Activated B cell treated with CpG ODN at 0.5 μM for 24 hours (primary cell): ENCODE measurements at places on chromosomes 6 and 20. TPM values are rescaled to one million over a fixed set of nuclear protein-coding genes. Genes with fewer than 3 reads are reported as not detected.

DNA sequence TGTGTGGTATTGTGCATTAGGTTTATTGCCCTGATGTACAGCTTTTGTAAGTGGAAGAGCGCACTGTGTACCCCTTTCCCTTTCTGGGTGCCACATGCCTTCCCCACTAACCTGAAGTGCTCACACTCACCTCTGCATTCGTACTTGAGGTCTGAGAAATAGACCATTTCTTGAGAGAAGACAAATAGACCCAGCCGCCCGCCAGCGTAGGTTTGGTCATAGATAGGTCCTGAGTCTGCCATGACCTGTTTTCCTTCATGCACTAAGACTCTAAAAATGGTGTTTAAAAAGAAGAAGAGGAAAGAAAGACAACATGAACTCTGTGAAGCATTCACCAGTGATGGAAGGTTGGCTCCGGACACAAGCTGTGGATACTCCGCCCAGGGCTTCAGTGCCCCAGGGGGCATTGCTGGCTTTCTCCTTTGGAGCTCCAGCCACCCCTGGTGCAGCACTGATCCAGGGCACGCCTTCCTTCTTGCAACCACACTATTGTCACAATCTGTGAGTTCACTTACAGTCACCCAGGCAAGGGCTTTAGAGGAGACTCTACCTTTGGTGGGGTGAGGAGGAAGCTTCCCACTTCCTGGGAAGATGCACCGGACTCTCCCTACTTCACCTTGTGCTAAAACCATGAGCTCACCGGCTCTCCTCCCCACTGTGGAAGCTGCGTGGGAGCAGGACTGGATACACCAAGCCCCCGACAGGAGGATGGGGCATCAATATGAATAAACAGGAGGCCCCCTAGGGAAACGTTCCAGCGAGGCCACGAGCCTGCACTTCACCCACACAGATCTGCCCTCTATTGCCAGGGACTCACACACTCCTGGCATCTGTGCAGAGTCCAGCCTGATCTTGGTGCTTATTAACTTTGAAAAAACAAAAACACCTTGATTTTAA, 33.3 kb downstream of the THBS2 start:
- no peak for DNase-seq

DNA sequence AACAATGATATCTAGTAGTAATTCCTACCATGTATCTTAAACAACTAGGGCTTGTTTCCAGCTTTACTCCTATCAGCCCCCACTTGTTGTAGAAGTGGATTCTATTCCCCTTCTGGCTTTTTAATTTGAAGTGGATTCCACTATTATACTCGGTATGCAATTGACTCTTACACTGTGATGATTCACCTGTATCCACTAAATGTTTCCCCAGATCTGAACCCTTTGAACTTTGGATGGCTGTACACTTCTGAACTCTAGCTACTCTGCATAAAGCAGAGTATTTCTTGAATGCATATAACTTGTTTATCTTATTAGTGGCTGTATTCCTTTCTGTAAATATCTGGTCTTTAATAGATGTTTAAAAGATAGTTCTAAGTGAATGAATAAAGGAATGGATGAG, 538.4 kb upstream of the NRSN1 start:
- no peak for DNase-seq

GRCh38 chr6:129860908-129861665, at the start of gene TMEM244:
Gene TMEM244 (minus strand): TSS chr6:129861315. CDS start chr6:129861188, 127 bp downstream.
- no peak for DNase-seq

DNA sequence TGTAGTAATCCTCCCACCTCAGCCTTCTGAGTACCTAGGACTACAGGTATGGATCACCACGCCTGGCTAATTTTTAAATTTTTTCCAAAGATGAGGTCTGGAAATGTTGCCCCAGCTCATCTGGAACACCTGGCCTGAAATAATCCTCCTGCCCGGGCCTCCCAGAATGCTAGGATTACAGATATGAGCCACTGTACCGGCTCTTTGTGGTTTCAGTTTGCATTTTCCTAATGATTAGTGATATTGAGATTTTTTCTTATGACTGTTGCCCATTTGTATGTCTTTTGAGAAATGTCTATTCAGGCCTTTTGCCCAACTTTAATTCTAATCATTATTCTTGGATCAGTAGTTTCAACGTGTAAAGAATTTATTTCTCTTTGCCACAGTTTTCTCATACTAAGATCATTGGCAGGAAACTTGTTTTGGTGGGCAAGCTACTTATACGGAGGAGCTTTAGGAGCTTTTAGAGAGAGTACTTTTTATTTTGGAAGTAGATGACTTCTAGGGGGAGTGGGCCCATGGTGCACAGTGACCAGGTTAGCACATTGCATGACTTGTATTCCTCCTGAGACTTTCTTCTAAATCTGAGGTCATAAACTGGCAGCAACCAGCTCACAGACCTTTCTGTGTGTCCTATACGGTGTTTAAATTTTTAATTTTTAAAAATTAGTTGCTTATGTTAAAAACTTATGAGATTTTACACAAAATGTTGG, 62.3 kb downstream of the STK4 start:
- no peak for DNase-seq

DNA sequence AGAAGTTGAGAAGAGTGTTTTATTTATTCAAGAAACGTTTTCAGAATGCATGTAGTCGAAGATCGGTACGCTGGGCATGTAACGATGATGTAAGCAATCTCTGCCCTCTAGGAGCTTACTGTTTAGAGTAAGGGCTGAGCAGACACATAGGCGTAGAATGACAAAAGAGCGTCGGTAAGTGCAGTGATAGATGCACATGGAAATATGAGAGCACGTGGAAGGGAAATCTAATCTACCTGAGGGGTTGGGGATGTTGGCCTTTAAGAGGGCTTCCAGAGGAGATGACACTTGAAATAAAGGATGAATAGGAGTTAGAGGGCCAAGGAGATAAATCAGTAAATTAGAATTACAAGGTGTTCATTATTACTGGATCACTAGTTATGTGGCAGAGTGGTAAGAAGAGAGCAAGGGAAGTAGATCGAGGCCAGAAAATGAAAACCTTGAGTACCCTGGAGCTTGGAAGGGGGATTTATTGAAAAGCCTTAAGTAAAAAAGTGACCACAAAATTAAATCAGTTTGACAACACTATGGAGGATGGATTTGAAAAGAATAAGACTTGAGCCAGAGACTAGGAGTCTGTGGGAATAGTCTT, 782 bp downstream of the TRMT11 start:
- no peak for DNase-seq

DNA sequence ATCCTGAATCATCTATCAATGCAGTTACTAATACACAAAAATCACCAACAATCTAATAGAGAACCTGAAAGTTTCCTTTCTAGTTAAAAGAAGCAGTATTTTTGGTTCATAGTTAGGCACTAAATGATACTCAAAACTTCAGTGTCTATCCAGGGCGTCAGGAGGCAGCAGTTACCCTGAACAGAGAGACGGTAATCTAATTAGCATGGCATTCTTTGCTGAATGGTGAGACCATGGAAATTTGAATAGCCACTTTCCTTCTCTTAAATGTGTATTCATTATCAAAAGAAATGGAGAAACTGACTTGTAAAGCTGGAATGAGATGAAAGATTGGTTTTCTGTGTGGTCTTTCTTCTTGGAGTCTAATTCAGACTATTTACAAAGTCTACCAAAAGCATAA, 146.6 kb upstream of the BMP5 start:
- DNase-seq = no peak

DNA sequence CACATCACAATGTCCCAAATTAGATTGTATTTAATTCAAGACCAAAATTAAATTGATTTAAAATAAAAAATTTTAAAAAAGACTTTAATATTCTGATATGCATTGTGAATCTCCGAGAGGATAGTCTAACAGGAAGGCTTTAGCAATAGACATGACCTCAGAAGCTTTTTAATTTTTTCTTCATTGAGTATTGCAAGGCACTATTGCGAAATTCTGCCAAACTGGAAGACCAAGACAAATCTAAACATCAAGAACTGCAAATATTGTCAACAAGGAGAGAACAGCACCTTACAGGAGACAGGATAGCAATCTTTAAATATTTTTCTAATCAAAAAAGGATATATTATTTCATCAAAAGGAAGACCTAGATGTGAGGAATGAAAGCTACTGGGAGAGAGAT, 56.9 kb downstream of the BMP5 start:
- no peak for DNase-seq

- DNase-seq = no peak
Observed at GRCh38 chr6:112464901-112465665, 118.0 kb downstream of the RFPL4B start.

DNA sequence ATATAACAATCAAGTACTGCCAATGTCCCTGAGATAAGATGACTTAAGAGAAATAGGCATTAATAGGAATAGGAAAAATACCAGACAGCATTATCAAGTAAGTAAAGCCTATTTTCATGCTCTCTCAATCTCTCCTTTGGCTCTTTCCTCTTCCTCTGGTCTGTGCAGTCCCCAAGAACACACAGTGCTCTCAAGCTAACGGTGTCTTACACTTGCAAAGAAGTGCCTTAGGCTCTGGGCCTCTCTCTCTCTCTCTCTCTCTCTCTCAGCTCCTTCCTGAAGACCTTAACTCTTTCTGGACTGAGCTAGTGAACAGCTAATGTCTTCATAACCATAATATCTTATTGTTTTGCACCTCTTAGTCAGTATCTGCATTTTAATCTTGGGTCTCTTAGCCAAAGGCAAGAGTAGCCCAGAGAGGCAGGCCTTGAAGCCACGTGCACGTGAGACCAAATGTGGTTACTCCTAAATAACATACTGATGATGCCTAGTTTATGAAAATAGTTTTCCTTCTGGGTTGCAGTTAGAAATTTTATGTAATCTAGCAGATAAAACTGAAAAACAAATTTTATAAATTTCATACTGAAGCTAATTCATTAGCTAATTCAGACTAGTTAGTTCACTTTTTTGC, 70.8 kb downstream of the TPD52L1 start:
- DNase-seq = no peak

DNA sequence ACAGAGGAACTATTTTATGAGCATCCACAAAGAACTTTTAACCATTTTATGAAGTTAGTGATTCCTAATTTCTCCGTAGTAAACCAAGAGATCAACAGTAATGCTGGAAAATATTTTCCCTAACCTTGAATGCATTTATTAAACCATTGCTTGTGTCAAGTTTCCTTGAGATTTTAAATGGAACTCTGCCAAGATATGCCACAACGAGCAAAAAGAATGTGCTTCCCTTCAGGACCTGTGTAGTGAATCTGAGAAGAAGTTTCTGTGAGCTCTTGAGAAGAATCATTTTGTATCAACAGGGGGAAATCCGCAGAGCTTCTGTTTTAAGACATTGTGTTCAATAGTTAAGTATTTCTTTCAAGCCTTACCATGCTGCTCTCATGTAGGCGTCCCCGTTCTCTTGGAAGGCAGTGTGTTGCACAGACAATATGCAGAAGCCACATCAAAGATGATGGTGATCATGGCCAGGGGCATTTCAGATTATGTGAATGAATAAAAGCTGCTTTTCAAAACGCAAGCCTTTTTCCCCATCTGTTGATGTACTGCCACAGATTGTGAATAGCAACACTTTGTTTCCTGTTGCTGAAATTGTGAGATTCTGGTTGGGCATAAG, 439.8 kb downstream of the BMP2 start:
- DNase-seq = no peak

DNA sequence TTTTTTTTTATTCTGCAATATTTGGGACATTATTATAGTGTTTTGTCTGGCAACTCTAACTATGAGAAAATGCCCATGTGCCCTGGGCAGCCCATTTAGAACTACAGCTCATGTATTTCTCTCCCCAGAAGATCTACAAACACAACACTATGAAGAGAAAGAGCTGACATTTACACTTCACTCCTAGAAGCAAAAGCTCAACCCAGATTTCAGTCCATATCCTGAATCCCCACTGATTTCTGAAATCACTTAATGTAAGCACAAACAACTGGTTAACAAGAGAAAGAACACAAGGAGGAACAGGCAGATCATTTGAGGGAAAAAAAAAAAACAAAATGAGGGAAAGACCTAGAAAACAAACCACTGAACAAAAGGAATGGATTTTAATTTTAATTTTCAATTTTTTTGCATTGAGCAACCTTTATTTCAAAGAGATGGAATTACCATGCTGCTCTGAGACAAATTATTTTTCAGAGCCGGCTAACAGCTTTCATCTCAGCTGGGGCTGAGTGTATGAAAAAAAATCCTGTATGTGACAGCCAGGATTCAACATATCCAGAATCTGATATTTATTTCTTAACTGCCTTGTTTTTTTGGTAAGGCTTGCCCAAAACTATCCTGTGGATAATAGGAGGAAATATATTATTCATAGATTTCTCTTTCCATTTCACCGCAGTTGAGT, 32.5 kb downstream of the KIAA0319 start:
- no peak for DNase-seq

- no peak for DNase-seq
Observed at GRCh38 chr6:157217198-157217893, 106.0 kb downstream of the TMEM242 start.

- no peak for DNase-seq
Observed at GRCh38 chr20:35363190-35363589, 48.6 kb downstream of the UQCC1 start.

DNA sequence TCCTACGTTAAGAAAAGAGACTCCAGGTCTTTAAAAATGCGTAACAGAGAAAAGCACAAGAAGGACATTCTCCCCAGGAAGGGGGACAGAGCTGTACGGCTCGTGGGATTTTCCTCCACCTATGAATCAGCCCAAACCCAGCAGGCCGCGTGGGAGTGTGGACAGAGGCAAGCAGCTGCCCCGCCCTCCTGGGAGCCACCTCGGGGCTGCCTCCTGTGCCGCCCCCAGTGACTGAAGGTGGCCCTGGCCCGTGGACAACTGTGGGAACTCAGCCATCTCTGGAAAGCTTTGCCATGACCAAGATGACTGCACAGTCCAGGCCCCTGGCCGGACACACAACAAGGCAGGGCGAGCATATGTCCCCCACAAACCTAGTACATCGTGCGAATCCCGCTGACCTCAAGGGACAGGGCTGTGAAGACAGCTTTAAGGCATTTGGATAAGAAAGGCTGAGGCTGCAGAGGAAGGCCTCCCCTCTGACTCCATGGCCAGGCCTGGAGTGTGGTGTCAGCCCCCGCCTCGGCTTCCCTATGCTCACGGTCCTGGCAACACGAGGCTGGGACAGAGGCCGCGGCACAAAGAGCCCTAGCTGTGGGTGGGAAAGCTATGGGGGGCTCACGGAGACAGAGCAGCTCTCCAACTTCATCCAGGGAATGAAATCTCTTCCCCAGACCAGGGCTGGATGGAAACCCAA, 26.9 kb downstream of the PXDC1 start:
- no peak for DNase-seq

DNA sequence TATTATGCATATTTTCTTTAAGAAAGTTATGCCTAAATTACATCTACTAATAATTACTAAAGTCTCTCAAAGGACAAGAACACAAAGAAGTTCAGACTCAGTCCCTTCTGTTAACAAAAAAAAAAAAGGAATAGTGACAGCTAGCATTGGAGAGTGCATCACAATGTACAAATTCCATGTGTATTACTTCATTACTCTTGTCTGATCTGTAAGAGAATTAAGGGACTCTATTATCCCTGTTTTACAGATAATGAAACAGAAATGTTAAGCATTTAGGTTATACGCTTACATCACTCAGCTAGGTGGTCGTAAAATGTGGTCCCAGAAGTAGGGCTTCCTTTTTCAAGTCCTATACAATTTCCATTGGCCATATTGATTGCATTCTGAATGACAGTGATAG, 17.2 kb upstream of the VNN1 start:
- DNase-seq = no peak

Gene TSHZ2
- total RNA-seq = 1.5 and 1.7 TPM in 2 replicates

Gene PGC
- not detected in 2 replicates for total RNA-seq

Gene BANF2
- total RNA-seq = not detected in 2 replicates

Gene DSP
- total RNA-seq = 0.02 TPM in 2 replicates

Gene ABRACL
- 63.5 and 63.8 TPM in 2 replicates for total RNA-seq

Gene TUBB2B
- total RNA-seq = not detected in 2 replicates

Gene LRP11
- 0.29 TPM in 2 replicates for total RNA-seq

Gene C4A
- 4.6 and 6.8 TPM in 2 replicates for total RNA-seq

Gene KCNK15
- 0.09 TPM in 1 of 2 replicates, not detected in the other for total RNA-seq

Gene LTB
- 155 and 177 TPM in 2 replicates for total RNA-seq

Gene LHFPL5
- not detected in 2 replicates for total RNA-seq
